ENCODE measurements at places on chromosomes 2 and 18. TPM values are rescaled to one million over a fixed set of nuclear protein-coding genes. Genes with fewer than 3 reads are reported as not detected.

DNA sequence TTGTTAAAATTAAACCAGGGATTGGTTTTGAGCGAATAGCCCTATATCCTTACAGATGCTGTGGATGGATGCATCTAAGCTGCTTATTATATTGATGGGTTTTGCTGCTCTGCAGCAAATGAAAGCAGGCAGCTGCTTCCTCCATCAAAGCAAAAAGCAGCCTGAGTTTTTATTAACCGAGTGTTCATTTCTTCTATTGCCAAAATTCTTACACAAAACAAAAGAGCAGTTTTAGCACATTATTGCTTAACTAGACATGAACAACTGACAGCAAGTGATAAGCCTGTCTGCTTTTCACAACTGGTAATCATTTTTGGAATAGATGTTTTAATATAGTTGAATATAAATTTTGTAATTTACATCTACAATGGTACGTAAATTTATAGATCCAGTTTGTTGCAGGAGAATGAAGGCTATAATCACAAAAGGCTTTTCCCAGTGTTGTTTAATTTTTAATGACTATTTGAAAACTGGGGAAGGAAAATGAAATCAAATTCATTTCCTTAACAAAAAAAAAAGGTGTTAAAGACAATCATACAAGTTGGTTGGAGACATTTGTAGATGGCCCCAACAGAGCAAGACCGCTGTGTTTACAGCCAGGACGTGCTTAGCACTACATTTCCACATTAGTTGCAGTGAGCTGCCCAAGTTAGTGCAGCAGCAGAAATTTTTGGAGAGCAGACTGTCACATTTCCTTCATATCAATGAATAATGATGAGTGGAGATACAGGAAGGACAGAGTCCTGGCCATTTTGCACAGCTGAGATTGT, 253.6 kb upstream of the SIX3 start:
- no peak for DNase-seq

- DNase-seq = peak; percentile 64
Observed at GRCh38 chr18:79519751-79520477, 124.2 kb downstream of the NFATC1 start.

HOXD10 gene
- not detected for polyA plus RNA-seq

GRCh38 chr2:219019436-219019835, 21.9 kb downstream of the CFAP65 start:
- no peak for DNase-seq

FAM237A gene
- polyA plus RNA-seq = not detected

Measured in right cardiac atrium (tissue), 5 donors.